ENCODE measurements at places on chromosomes 4 and X.
A peak's percentile ranks its signal among the peaks of the same experiment; 100 is the strongest.

- DNase-seq: no peak
Measured at GRCh38 chr4:124636788-124637187, 75.7 kb downstream of the ANKRD50 start.

DNA sequence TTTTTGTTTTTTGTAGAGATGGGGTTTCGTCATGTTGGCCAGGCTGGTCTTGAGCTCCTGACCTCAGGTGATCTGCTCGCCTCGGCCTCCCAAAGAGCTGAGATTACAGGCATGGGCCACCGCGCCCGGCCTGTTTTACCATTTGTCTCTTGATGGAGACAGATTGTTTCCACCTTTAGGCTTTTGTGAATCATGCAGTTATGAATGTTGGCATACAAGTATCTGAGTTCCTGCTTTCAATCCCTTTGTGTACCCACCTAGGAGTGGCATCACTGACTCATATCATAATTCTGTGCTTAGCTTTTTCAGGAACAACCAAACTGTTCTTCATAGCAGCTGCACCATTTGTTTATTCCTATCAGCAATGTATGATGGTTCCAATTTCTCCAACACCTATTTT, 20.2 kb upstream of the MGST2 start:
- no peak for DNase-seq

DNA sequence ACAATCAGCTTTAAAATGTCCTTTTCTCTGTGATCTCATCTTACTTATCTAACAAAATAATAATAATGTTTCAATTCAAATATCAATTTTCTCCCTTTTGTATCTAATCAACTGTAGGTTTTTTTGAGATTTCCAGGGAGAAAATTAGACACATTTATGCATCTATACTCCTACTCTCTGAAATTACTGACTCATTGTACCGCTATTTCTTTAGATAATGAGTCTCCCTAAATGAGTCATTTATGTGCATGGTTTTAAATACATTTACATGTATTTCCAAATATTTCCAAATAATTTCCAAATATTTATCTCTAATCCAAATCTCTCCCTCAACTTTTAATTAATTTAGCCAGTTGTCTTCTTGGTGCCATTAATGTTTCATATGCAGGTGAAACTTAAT, 621.0 kb downstream of the TECRL start:
- no peak for DNase-seq

DNA sequence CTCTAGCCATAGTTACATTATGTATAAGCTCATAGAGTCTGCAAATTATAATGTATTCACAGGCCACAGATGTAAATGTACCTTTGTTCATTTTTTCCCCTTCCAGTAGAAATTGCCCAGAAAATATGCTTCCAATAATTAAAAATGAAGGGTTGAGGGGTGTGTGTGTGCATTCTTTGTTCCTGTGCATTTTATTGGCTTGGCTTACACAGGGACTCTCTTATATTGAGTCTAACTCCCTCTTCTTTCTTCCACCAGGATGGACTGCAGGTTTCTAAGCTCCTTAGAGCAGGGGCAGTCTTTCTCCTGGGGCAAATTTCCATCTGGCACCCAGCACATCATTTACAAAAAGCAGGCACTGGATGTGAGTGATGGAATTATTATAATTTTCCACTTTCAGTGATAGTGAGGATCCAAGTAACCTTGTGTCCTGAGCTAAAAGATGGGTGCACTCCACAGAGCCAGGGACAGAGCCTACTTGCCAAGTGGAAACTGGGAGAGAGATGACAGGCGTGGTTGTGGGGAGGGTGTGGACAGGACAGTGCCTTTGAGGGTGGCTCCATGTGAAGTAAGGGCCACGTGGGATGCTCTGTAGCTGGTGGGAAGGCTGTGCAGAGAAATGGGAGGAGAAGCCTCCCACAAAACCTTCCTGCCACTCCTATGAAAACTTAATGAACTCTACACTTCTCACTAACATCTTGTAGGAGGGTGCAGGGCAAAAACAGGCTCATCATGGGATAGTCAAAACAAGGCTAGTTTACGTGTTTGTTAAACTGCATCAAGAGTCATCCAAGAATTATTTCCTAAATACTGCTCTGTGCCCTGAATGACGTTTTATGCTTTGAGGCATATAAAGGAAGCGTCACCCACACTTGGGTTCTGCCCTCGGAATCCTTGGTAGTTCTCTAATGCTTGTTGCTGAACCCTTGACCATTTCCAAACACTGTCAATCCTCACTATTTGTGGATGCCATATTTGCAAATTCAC, 16.0 kb downstream of the IGFBP7 start:
- DNase-seq: no peak

DNA sequence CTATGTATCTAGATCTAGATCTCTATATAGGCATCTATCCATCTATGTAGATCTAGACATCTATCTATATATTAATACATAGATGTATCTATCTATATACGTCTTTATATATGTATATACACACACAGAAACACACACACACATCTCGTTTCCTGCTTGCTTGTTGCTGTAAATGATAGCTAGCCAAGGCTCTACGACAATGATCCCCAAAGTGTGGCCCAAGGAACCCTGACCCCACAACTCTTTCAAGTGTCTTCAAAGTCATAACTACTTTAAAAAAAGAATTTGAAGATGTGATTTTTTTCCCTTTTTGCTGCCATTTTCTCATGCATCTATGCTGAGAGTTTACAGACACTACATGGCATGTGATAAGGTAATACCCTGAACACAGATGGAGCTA, 28.8 kb downstream of the GYG2 start:
- no peak for DNase-seq

GRCh38 chr4:5882947-5883346, 9.9 kb downstream of the CRMP1 start:
- no peak for DNase-seq

GRCh38 chr4:45776146-45776545, 347.7 kb downstream of the GABRG1 start:
- DNase-seq: no peak

- no peak for DNase-seq
Measured at GRCh38 chrX:149541521-149542047, 772 bp downstream of the EOLA1 start.

- DNase-seq: no peak
Measured at GRCh38 chr4:15144249-15144966, 142.1 kb downstream of the CPEB2 start.

DNA sequence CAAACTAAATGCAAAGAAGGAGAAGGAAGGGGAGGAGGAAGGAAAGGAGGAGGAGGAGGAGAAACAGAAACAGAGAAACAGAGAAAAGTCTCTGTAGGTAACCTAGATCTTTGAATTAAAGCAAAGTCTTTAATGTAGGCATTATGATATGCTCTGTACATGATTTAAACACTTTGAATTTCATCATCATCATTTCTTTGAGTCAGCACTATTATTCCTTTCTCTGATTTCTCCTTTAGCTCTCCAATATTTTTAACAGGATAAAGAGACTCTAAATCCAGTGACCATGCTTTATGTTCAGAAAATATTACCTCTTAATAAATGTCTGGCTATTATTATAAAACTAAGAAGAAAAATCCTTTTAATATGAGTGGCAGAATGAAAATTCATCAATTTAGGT, 124.3 kb downstream of the ANTXR2 start:
- no peak for DNase-seq

DNA sequence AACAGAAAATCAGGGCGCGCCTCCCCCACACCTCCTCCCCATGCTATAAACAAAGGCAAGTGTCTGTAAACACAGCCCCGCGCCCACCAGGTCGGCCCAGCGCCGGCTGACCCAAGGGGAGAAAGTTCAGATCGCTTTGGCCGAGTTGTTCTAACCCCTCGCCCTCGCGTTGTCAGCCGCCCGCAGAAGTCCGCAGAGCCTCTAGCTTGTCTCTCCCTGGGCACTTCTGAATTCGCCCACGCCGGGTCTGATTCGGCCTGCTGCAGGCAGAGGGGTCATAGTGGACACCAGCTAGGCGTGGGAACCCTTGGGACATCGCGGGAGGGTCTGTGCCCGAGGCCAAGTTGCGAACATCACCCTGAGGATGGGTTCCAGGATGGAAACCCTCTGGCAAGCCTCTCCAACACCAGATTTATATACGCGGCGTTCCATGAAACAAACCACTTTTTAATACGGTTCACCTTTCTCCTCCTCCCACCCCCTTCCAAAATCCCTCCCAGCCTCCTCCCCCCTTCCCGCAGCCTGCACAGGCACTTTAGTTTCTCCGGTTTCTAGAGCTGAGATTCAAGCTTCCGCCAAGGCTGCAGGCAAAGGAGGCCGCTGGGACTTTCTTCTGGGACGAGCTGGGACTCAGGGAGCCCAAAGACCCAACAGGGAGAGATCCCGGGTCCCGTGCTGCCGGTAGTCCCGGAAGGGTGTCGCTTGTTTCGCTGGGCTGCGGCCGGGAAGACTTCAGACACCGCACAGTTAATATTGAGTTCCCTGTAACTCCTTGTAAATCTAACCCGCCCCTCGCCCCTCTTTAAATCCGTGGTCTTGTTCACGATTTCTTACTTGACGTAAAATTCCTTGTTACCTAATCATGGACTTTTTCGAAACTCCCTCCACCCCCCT, 4.7 kb downstream of the HAND2 start:
- DNase-seq: no peak

DNA sequence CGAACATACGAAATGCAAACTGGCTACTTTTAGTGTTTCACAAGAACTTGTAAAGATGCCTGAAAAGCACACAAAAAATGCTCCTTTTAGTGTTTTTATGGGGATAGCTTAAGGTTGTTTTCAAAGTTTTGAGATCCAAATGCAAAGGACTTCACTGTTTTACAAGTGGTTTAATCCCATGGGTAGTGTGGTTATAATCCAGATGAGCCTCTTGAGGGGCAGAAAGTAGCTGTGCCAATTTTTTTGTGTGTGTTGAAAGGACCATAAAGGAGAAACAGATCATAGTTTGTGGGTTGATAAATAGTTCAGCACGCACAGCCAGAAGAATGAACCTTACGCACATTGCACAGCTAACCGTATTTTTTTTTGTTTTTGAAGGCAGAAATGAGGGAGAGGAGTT, 126.9 kb upstream of the GIMD1 start:
- DNase-seq: no peak

- peak; percentile 53 for DNase-seq
Measured at GRCh38 chr4:1711571-1712215, 426 bp downstream of the SLBP start.

DNA sequence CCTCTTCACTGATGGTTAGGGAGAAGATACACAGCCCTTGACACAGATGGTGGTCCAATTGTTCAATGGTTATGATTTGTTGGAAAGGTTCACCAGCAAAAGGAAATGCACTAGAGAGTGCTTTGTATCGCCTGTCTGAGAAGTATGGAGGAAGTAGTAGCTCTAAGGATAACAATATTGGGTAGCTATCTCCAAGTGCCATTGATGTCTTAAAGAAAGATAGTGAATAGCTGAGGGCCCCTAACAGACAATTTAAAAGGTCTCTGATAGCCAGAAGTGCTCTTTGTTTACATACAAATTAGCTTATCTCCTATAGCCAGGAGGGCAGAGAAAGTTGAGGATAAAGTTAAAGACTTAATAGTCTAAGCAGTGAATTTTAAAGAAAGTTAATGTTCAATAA, 33.9 kb upstream of the BLTP1 start:
- no peak for DNase-seq

DNA sequence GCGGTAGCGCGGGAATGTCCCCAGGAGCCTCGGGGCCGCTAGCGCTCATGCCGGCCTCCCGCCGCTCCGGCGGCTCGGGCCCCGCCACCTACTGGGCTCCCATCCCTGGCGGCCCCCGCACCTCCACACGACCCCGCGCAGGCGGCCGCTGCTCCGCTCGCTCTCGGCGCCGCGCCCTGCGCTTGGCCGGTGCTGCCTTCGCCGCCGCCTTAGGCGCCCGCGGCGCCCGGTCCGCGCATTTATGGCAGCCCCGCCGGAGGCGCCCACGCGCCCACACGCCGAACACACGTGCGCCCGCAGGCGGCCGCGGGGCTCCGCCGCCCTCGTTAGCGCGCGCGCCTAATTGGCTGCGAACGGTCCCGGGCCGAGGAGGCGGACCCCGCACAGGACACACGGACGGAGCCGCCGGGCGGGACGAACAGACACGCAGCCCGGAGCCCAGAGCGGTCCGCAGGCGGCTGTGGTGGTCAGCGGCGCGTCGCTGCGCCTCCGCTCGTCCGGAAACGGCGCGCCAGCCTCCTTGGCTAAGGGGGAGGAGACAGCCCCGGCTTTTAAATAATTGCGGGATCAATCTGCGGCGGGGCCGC, at the start of gene NKX1-1:
Gene NKX1-1 (minus strand): TSS at position 49 of the 587 bp plus-strand sequence. CDS start 0 bp downstream, at position 49.
- peak; percentile 22 for DNase-seq

DNA sequence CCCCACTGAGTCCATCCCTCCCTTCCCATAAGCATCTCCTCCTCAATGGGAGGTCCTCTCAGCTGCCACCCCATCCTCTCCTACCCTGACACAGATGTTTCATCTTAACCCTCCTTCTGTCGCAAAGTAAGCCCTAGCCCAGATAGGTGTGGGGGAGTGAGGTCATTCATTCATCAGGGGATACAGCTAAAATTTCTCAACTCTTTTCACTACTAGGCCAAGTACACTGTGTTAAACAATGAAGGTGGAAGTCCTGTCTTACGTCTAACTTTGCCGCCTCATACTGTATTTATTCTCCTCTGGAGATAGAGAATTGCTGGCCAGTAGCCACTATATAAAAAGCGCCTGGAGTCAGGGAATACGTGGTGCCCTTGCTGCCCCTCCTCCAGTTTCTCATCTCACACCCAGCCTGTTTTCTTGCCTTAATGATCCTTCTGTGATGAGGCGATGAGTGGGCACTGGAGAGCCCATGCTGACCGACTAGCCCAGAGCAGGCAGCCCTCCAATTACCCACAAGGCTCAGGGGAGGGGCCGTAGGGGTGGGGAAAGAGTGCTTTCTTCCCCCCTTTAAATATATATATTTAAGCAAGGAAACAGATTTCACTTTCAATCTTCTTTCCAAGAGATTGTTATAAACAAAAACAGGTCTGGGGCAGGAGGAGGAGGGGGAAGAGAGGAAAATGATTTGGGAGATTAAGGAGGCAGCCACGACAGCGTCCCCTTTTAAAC, 149.5 kb downstream of the PJA1 start:
- DNase-seq: no peak

DNA sequence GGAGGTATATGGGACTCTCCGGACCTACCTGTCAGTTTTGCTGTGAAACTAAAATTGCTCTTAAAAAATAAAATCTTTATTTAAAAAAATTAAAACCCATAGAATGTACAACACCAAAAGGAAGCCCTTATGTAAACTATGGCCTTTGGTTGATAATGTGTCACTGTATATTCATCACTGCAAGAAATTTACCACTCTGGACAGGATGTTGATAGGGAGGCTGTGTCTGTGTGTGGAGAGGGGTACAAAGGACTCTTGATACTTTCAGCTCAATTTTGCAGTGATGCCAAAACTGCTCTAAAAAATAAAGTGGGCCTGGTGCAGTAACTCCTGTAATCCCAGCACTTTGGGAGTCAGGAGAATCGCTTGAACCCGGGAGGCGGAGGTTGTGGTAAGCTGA, 2.9 kb upstream of the ZMYM3 start:
- no peak for DNase-seq

GRCh38 chr4:15755321-15756155, 22.6 kb upstream of the CD38 start:
- DNase-seq: no peak

Data from activated CD4-positive, CD25-positive, alpha-beta regulatory T cell treated with anti-CD3 and anti-CD28 coated beads, Interleukin-2, amount 50 U/mL, for 72 hours (primary cell).